ENCODE measurements at places on chromosomes 5 and 9.

DNA sequence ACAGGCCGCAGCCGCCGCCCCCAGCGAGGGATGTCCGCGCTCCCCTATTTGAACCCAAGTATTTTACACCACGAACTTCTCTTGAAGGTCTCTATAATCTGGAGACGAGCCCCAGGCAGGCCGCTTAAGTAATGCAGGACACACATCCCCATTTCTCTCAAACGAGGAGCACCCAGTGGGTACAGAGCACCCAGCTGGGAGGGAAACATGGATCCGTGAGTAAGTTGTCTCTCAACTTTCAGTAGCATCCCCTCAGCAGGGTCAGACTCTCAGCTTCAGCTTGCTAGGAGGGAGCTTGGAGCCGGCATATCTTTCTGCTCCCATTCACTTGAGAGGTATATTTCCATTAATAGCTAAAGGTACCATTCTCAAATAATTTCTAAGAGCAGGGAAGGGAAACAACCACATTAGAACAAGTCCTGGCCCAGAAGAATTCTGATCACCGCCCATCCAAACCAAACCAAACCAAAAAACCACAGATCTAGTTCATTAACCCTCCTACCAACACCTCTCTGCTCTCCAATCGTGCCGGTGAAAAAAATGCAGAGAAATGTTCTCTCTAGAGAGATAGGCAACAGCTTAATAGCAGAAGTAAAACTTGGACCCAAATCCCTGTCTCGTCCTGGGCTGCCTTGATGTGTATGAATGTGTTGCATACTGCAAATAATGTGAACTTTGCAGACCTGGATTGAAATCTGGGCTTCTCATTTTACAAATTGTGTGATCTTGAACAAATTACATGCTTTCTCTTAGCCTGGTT is 910 bp downstream of the TDRD7 start:
- peak; percentile 70 for DNase-seq

DNA sequence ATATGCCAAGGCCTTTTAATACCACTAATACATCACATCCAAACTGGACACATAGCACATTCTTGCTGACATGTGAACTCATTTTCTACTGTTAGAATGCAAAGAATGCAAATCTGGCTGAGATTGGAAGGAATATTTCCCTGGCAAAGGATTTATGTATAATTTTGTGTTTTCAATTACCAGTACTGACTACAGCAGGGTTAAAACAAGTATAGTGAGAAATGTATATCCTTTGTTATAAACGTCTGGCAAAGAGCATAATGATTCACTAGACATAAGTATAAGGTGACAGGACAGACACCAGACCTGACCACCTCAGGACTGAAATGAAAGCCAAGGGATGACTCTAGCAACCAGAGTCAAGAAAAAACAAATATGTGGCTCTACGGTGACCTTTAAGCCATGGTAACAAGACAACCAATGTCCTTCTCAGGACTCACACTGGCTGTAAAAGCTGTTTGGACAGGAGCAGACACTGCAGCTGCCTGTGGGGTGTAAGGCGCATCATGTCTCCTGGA is 95.0 kb downstream of the MRPS27 start:
- DNase-seq, result no peak

- DNase-seq, result peak; percentile 36
Measured at GRCh38 chr5:62460578-62460983, 48.0 kb downstream of the IPO11 start.

GRCh38 chr5:114450437-114450836 is 88.6 kb downstream of the KCNN2 start:
- DNase-seq, result no peak

GRCh38 chr5:150904479-150905311 is at the start of gene ZNF300:
TSS of gene ZNF300 (minus strand) at chr5:150904980. CDS start at chr5:150903155, 1,825 bp downstream.
- peak; percentile 77 for DNase-seq

Data from H7 (cell line).